ENCODE measurements at places on chromosomes 2 and 18. TPM values are rescaled to one million over a fixed set of nuclear protein-coding genes. Genes with fewer than 3 reads are reported as not detected.
A peak's percentile ranks its signal among the peaks of the same experiment; 100 is the strongest.

DNA sequence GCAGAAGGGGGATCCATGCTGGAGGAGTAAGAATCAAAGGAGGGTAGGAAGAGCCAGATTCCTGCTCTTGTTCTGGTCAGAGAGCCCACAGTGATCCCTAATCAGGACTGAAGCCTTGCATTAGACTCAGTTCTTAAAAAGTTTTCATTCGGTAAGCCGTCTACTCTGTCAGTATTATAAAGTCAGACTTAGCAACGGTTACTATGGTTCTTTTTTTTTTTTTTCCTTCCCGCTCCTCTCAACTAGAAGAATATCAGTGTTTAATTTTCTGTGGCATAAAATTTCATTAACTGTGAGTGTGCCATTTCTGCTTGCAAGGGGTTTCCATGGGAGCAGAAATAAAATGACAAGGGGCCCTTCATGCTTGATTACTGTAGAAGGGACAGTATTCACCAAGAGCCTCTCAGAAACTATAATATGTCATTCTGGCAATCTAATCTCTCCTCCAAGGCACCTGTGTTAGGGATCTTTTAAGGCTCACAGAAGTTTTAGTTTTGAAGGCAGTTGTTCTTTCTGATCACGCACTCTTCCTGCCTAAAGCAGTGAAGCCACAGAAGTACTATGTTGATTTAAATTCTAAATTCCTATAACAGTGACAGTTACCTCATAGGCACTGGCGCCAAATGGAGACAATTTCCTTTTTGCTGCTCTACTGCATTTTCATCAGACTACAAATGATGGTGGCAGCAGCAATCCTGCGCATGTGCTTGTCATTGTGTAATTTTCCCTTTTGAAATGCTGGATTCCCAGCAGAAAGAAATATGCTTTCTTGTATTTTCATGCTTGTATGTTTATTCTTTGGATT lies 57.0 kb downstream of the OSBPL6 start:
- no peak for DNase-seq
- H3K4me1 ChIP-seq: peaks cover 24% of the 10 kb centered on the region
- no peaks in the 10 kb centered on the region for H3K36me3 ChIP-seq
- H3K4me3 ChIP-seq: no peak overlapping the region

GRCh38 chr2:169360984-169361705 lies 1.2 kb downstream of the LRP2 start:
- H3K4me1 ChIP-seq: peaks cover 30% of the 10 kb centered on the region
- H3K36me3 ChIP-seq: no peaks in the 10 kb centered on the region
- H3K4me3 ChIP-seq: peak overlapping the region; percentile 95
- peaks cover 65% of the 10 kb centered on the region for H3K27me3 ChIP-seq

- no peak overlapping the region for H3K4me3 ChIP-seq
- H3K27ac ChIP-seq: no peak overlapping the region
- H3K36me3 ChIP-seq: no peaks in the 10 kb centered on the region
- peaks cover under 1% of the 10 kb centered on the region for H3K4me1 ChIP-seq
These were observed 78.9 kb downstream of the COPS8 start for GRCh38 chr2:237164474-237165042.

- H3K27ac ChIP-seq: no peak overlapping the region
- H3K4me1 ChIP-seq: no peaks in the 10 kb centered on the region
- H3K27me3 ChIP-seq: peaks cover 4% of the 10 kb centered on the region
- H3K4me3 ChIP-seq: no peak overlapping the region
These were observed 66.6 kb downstream of the CNTNAP5 start for GRCh38 chr2:124091721-124092120.

- H3K27me3 ChIP-seq: peaks cover 29% of the 10 kb centered on the region
- peak; percentile 47 for DNase-seq
- H3K4me3 ChIP-seq: no peak overlapping the region
- H3K4me1 ChIP-seq: peaks cover 6% of the 10 kb centered on the region
These were observed 25.3 kb upstream of the TNS1 start for GRCh38 chr2:218028189-218028495.

CFC1 gene
- total RNA-seq: 25.5 TPM

- no peak for DNase-seq
- no peak overlapping the region for H3K27ac ChIP-seq
- no peaks in the 10 kb centered on the region for H3K4me1 ChIP-seq
- no peak overlapping the region for H3K4me3 ChIP-seq
These were observed 67.8 kb downstream of the TTC32 start for GRCh38 chr2:19833978-19834377.

PARD3B gene
- 12.6 TPM for total RNA-seq

- H3K4me3 ChIP-seq: no peak overlapping the region
- H3K27ac ChIP-seq: no peak overlapping the region
- no peak for DNase-seq
- peaks cover 4% of the 10 kb centered on the region for H3K4me1 ChIP-seq
- H3K27me3 ChIP-seq: no peaks in the 10 kb centered on the region
- H3K36me3 ChIP-seq: peaks cover 9% of the 10 kb centered on the region
These were observed 40.7 kb upstream of the C2orf66 start for GRCh38 chr2:196849895-196850294.

DNA sequence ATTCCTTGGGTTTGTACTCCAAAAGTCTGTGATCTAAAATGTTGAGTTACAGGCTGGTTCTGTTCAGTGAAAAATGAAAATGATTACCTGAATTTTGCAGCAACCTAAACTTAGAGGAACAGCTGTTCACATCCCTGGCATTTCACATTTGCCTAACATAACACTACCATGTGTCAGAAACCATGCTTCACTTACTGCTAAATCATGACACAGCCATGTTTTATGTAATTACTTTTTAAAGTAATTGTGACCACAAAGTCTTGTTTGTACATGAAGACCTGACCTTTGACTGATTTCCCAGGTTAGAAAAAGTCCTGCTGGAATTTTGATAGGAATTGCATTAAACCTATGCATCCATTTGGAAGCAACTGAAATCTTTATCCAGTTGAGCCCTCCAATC lies 79.1 kb downstream of the FAM168B start:
- no peak for DNase-seq
- H3K4me3 ChIP-seq: no peak overlapping the region
- peaks cover 25% of the 10 kb centered on the region for H3K27me3 ChIP-seq
- no peak overlapping the region for H3K27ac ChIP-seq
- H3K36me3 ChIP-seq: no peaks in the 10 kb centered on the region

- no peaks in the 10 kb centered on the region for H3K27me3 ChIP-seq
- no peak overlapping the region for H3K27ac ChIP-seq
- no peaks in the 10 kb centered on the region for H3K4me1 ChIP-seq
- H3K4me3 ChIP-seq: no peak overlapping the region
- H3K36me3 ChIP-seq: no peaks in the 10 kb centered on the region
- no peak for DNase-seq
These were observed 316.7 kb upstream of the CHAC2 start for GRCh38 chr2:53450923-53451322.

DIPK1C gene
- 0.36 TPM for total RNA-seq

B3GNT2 gene
- total RNA-seq: 56.0 TPM

- H3K4me1 ChIP-seq: peaks cover 13% of the 10 kb centered on the region
- peak overlapping the region; percentile 62 for H3K27ac ChIP-seq
- no peaks in the 10 kb centered on the region for H3K27me3 ChIP-seq
- no peak overlapping the region for H3K4me3 ChIP-seq
- no peaks in the 10 kb centered on the region for H3K36me3 ChIP-seq
- no peak for DNase-seq
These were observed 76.9 kb upstream of the AGAP1 start for GRCh38 chr2:235416858-235417499.

GRCh38 chr2:96509114-96509846 lies 4.1 kb upstream of the NEURL3 start:
- peak overlapping the region; percentile 76 for H3K4me3 ChIP-seq
- H3K4me1 ChIP-seq: peaks cover 21% of the 10 kb centered on the region
- peaks cover 23% of the 10 kb centered on the region for H3K27me3 ChIP-seq
- H3K27ac ChIP-seq: peak overlapping the region; percentile 42
- H3K36me3 ChIP-seq: no peaks in the 10 kb centered on the region

CD8B2 gene
- total RNA-seq: 0.31 TPM

ANKRD30BL gene
- not detected for total RNA-seq

FEV gene
- total RNA-seq: 51.1 TPM

KCNJ3 gene
- total RNA-seq: 6.0 TPM

DNA sequence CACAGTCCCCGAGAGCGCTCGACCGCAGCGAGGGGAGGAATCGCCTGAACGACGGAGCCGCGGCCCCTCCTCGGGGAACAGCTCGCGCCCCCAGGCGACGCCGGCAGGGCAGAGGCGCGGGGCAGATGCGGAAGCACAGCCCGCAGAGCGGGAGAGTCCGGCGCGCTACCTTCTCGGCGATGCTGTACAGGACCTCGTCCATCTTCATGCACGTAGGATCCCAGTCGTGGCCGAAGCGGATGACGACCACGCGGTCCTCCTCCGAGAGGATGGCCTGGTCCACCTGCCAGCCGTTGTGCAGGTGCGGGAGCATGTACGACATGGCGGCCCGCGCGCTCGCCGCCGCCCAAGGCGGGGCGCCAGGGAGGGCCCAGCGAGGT lies 302 bp downstream of the TXNL4A start:
- H3K4me3 ChIP-seq: peak overlapping the region; percentile 99
- peak overlapping the region; percentile 98 for H3K27ac ChIP-seq
- H3K36me3 ChIP-seq: peaks cover 11% of the 10 kb centered on the region
- no peaks in the 10 kb centered on the region for H3K27me3 ChIP-seq

DNA sequence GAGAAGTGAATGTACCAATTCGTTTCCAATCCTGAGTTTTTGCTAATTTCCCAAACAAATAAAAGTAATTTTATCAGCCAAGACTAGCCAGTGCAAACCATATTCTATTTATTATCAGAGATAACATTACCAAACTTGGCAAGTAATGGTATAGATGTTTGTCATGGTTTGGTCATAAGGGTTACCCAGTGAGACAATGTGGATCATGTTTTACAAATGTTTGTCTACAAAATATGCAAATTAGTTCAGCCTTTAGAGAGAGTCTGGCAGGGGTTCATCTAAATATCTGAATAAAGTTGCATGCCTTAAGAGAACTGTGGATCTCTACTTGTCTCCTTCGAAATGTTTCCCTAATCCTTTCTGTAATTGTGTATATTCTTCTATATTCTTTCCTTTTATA lies 152.2 kb downstream of the KCNH7 start:
- DNase-seq: no peak
- no peaks in the 10 kb centered on the region for H3K36me3 ChIP-seq
- no peak overlapping the region for H3K4me3 ChIP-seq
- H3K27me3 ChIP-seq: no peaks in the 10 kb centered on the region

GRCh38 chr18:56321470-56321869 lies 316.9 kb downstream of the TXNL1 start:
- DNase-seq: no peak
- H3K27ac ChIP-seq: no peak overlapping the region
- peaks cover 21% of the 10 kb centered on the region for H3K4me1 ChIP-seq
- H3K27me3 ChIP-seq: peaks cover 2% of the 10 kb centered on the region
- H3K4me3 ChIP-seq: no peak overlapping the region

DNA sequence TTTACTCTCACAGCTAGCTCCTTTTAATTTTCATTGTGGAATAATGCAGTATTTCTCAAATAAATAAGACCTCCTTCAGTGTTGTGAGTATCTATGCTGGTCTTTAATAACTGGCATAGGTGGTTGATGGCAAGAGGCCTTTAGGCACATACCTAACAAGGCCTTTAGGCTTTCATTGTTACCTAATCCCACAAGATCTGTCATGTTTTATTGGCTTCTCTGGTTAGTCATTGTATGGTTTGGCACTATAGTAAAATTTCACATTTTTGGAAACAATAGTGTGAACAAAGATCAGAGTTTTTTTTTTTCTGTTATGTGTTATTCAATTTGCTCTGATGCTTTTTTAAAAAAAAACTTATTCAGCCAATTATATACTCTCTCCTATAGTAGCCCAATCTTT lies 89.8 kb upstream of the NEUROD1 start:
- H3K4me3 ChIP-seq: no peak overlapping the region
- DNase-seq: no peak

GRCh38 chr2:171289991-171290390 lies 129.3 kb upstream of the TLK1 start:
- H3K4me3 ChIP-seq: no peak overlapping the region
- no peak for DNase-seq
- no peak overlapping the region for H3K27ac ChIP-seq
- H3K27me3 ChIP-seq: no peaks in the 10 kb centered on the region
- H3K4me1 ChIP-seq: peaks cover 17% of the 10 kb centered on the region

CCDC138 gene
- 27.9 TPM for total RNA-seq
